ENCODE measurements at places on chromosomes 16 and 17.

- DNase-seq: no peak
Observed at GRCh38 chr16:48109475-48109874, 46.3 kb downstream of the ABCC12 start.

DNA sequence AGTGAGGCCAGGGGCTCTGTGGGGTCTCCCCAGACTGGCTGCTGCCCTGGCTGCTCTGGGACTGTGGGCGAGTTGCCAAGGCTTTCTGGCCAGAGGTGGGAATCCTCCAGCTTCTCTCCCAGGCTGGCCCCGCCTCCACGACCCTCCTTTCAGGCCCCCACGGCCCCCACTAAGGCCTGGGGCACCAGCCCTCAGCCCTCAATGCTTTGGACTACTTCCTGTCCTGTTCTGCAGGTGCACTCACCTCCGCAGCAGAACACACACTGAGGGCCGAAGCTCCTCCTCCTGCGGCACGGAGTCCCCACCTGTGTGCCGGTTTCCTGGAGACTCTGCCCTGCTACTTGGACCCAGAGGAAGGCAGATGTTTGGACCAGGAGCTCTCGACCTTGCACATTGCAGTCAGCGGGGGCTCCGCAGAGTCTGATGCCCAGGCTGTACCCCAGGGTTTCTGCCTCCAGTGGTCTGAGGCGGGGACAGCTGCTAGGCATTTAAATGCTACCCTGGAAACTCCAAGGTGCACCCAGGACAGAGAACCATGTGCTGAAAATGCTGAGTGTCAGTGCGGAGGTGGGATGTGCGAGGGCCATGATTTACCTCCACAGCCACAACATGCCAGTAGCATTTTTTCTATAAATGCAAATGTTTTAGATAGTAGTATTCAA lies 223.8 kb downstream of the IRF8 start:
- no peak for DNase-seq

- DNase-seq: no peak
Observed at GRCh38 chr17:82435601-82436583, 14.7 kb downstream of the CYBC1 start.

- DNase-seq: no peak
Observed at GRCh38 chr16:3388325-3388724, 12.5 kb downstream of the ZSCAN32 start.

GRCh38 chr16:78494674-78495073 lies 395.2 kb downstream of the WWOX start:
- DNase-seq: no peak

DNA sequence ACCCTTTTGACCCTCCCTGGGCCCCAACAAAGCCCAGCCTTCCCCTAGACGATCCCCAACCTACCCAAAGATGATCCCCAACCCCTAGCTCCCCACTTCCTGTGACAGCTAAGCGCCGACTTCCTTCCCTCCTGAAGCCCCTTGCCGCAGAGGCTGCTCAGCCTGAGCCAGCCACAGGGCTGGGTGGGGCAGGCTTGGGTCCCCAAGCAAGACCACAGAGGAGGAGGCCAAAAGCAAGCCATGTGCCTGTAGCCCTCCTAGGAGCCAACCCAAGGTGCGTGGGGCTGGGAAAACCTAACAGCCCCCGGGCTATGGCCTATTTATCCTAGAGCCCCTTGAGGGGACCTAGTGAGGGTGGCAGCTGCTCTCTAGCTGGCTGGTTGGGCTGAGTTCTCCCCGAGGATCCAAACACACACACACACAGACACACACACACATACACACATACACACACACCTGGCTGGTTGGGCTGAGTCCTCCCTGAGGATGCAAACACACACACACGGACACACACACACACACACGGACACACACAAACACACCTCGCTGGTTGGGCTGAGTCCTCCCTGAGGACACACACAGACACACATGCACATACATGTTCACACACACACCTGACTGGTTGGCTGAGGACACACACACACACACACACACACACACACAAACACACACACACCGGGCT lies 4.8 kb downstream of the ARRB2 start:
- no peak for DNase-seq

DNA sequence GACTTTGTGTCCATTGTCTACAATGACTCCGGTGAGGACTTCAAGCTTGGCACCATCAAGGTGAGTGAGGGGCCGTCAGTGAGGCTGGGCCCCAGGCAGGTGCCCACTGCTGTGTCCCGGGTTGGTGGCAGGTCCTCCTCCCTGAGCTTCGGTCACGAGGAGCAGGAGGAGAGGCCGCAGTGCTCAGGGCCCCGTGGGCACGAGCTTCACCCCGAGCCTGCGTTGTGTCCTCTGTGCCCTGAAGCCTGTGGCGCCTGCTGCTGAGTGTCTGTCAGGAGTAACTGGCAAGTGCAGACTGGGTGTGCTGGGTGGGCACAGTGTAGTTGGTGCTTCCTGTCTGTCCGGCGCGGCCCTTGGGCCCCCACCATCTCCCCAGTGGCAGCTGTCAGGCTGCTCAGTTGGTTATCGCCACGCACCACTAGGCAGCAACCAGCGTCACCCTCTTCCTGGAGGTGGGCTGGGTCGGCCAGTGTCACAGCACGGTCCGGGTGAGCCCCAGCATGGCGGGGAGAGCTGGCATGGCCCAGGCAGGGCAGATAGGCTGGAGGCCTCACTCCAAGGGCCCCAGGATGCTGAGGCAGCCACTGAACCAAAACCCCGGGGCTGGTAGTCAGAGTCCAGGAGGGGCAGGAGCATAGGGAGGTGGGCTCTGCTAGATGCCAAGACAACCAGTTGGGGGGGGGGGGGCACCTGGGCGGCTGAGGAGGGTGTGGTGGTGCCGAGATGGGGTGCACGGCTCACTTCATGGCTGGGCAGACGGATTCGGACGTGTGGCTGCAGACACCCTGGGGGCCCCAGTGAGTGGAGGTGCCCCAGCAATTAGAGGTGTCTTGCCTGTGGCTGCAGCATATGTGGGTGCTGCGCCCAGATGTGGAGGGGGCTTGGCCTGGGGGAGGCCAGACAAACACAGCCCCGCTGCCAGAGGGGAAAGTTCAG lies 39.3 kb downstream of the TSC2 start:
- no peak for DNase-seq

DNA sequence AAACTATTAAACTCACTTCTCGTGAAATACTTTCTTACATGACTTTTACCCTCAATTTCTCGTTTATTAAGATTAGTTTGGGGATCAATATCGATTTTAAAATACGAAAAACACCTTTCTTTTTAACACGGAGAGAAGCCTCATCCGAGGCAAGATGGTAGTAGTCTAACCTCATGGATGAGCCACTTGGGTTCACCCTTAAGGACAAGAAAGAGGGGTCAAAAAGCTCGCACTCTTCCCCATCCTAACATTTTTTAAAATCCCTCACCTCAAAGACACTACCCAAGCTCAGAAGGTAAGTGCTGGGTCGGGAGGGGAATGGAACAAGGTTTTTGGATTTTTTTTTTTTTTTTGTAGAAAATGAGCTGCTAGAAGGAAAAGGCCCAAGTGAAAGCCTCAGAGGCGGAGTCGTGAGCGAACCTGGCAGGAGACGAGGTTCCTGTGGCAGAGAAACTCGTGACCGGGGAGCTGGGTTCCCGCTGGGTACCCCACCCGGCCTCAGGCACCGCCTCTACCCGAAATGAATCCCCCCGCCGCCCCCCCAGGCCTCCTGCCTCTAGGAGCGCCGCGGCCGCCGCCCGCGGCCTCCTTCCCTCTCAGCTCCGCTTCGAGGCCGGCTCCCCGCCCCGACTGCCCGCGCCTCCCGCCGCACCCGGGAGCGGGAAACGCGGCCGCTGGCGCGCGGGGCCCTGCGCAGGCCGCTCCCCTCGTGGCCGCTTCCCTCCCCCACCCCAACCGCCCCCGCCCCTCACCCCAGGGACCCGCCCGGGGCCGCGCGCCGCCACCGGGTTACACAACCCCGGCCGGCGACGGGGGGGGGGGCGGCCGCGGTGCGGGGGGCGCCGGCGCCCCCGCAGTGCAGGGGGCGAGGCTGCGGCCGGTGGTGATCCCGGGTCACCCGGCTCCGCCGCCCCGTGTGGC lies 1.6 kb downstream of the NUFIP2 start:
- DNase-seq: no peak

GRCh38 chr17:73683771-73684170 lies 39.5 kb upstream of the SDK2 start:
- DNase-seq: no peak
